Gastrocnemius medialis (tissue), 4 donors: ENCODE measurements at places on chromosomes 4 and X. TPM values are rescaled to one million over a fixed set of nuclear protein-coding genes. Genes with fewer than 3 reads are reported as not detected.

- no peak overlapping the region for H3K4me3 ChIP-seq
- H3K27ac ChIP-seq = no peak overlapping the region
- no peaks in the 10 kb centered on the region for H3K27me3 ChIP-seq
- H3K36me3 ChIP-seq = no peaks in the 10 kb centered on the region
- H3K4me1 ChIP-seq = no peaks in the 10 kb centered on the region
These were observed 6.6 kb upstream of the HPGDS start for GRCh38 chr4:94349193-94349592.

DNA sequence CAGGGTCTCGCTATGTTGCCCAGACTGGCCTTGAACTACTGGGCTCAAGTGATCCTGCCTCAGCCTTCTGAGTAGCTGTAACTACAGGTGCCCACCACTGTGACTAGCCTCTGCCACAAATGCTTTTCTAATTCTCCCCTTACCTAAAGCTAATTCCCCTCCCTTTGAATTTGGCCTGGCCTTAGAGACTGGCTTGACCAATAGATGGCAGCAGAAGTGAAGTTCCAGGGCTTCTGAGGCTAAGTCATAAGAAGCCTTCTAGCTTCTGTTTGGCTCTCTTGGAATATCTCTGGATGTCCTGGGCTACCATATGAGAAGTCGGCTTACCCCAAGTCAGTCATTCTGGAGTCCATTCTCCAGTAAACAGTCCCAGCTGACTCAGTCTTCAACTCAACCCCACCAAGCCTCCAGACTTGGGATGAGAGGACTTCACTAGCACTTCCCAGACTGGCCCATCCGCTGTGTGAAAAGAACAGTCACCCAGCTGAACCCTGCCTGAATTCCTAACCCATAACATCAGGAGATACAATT is 61.0 kb downstream of the HPRT1 start:
- H3K4me1 ChIP-seq = no peaks in the 10 kb centered on the region
- no peak overlapping the region for H3K27ac ChIP-seq
- no peak overlapping the region for H3K4me3 ChIP-seq
- no peak for DNase-seq
- H3K27me3 ChIP-seq = no peaks in the 10 kb centered on the region

DNA sequence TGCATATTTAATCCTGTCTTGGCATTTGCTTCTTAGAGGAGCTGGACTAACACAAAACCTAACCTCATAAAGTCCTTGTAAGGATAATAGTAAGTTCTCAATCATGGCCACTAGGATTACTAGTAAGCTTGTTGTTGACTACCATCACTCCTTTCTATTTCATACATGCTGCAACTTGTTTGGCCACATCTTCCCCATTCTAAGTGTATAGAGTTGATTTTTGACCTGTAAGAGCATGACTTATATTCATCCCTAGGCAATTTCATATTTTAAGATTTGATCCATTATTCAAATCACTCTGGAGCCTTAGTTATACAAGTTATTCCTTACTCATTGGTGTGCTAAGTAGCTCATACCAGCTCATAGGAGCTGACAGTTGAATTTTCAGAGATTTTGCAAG is 109.4 kb downstream of the EFHC2 start:
- no peak overlapping the region for H3K27ac ChIP-seq
- DNase-seq = no peak
- H3K27me3 ChIP-seq = no peaks in the 10 kb centered on the region

DNA sequence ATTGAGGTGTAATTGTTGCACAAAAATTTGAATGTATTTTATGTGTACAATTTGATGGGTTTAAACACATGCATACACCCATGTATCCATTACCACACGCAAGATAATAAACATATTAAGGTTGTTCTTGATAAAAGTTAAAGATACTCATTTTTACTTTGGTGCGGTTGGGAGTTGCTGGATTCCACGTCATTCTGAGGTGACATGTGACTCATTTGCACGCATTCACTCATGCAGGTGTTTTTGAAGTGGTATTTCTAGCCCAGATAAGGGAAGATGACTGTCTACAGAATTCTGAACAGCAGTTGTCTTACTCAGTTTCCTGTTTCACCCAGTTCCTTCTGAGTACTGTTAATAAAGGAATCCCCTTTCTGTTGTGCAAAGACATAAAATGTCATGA is 142.0 kb downstream of the RTL3 start:
- DNase-seq = no peak
- no peak overlapping the region for H3K4me3 ChIP-seq
- no peak overlapping the region for H3K27ac ChIP-seq
- H3K4me1 ChIP-seq = no peaks in the 10 kb centered on the region
- H3K36me3 ChIP-seq = no peaks in the 10 kb centered on the region
- H3K27me3 ChIP-seq = no peaks in the 10 kb centered on the region

DNA sequence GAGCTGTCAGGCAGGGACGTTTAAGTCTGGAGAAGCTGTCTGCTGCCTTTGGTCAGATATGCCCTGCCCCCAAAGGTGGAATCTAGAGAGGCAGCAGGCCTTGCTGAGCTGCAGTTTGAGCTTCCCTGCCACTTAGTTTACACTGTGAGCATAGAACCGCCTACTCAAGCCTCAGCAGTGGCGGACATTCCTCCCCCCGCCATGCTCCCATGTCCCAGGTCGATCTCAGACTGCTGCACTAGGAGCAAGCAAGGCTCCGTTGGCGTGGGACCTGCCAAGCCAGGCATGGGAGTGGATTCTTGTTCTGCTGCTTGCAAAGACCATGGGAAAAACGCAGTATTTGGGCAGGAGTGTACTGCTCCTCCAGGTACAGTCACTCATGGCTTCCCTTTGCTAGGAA is 24.3 kb downstream of the PLK4 start:
- no peak for DNase-seq
- H3K27ac ChIP-seq = no peak overlapping the region
- no peaks in the 10 kb centered on the region for H3K27me3 ChIP-seq
- H3K4me1 ChIP-seq = no peaks in the 10 kb centered on the region
- H3K36me3 ChIP-seq = no peaks in the 10 kb centered on the region

DNA sequence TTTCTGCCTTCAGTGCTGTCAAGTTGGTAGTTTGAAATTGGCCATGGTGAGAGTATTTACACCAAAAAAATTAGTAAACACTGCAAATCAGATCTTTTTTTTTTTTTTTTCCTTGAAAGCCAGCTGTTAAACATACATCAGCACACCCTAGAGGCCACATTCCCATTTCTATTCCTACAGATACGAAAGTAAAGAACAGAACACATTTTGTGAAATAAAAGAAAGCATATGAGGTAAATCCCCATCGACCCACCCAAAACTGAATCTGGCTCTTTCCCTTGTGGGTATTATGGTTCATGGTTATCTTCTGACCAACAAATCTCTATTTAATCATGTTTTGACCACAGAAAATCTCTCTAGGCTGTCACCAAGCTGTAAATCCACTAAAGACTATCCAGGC is 41.8 kb upstream of the AP1AR start:
- H3K4me3 ChIP-seq = no peak overlapping the region
- no peak overlapping the region for H3K27ac ChIP-seq
- no peaks in the 10 kb centered on the region for H3K4me1 ChIP-seq
- no peaks in the 10 kb centered on the region for H3K36me3 ChIP-seq
- H3K27me3 ChIP-seq = no peaks in the 10 kb centered on the region

The IL21 gene
- not detected for total RNA-seq

The ARX gene
- 5.1 TPM for total RNA-seq

The MORC4 gene
- total RNA-seq = 8.9 TPM

The ZFX gene
- 42.9 TPM for total RNA-seq

The RGN gene
- 1.4 TPM for total RNA-seq
